Dermis blood vessel endothelial cell (primary cell): ENCODE measurements at places on chromosomes 11 and 22. TPM values are rescaled to one million over a fixed set of nuclear protein-coding genes. Genes with fewer than 3 reads are reported as not detected.

GRCh38 chr22:37639070-37639760 lies at the start of gene SH3BP1:
Gene SH3BP1 (plus strand): TSS chr22:37639669. CDS start chr22:37639788, 119 bp downstream.
- no peak for DNase-seq

DNA sequence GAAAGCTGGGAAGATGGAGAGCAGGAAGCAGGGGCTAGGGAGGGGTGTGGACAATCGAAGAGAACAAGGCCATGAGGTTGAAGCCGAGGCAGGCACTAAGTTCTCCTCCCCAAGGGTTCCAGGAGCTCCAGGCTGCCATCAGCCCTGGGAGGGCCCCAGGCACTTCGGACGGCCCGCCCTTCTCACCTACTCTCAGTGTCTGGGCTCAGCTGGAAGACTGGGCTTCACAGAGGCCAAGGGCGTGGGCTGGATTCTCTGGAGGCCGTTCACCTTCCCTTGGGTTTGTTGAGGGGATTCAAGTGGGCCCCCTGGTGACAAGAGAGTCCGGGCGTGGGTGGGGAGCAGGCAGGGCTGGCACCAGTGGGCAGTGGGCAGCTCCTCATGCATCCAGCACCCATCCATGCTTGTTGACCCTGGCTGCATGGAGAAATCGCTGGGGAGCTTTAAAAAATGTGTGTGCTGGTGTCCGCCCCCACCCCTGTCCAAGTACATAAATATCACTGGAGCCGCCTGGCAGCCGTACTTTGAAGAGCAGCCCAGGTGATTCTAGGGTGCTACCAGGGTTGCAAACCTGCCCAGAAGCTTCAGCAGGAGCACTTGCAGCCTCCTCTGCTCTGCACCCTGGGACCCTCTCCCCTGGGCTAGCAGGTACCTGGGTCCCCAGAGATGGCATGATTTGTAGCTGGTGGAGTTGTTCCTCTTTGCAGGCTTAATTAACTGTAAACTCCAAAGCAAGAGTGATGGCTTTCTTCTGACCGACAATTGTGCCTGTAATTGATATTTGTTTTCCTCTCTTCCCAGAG lies 74.3 kb downstream of the RTL6 start:
- DNase-seq = no peak

DNA sequence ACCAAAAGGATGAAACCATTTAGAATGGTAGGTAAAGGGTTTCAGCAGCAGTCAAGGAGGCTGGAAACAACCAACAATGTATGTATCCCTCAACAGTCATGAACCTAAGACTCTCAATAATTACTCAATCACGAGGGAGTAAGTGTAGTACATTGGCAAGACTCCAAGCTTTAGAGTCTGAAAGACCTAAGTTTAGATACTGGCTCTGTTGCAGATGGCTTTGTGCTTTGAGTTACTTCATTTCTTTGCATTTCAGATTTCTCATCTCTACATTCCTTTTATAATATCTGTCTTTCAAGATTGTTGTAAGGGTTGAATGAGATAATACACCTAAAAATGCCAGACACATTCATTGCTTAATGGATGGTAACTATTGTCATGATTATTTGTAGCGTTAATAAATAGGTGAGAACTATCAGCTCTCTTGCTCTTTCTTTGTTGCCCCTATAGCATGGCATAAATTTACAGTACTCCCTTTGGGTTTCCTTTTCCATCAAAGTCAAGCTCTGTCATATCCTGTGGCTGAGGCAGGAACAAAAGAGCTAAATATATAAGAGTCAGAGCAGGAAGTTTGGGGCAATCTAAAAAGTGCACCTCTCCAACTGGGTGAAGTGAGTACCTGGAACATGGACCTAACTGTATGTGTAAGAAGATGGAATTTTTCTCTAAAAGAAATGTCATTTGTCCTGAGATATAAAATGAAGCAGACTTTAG lies 228.2 kb upstream of the ZC3H12C start:
- DNase-seq = peak; percentile 66

DNA sequence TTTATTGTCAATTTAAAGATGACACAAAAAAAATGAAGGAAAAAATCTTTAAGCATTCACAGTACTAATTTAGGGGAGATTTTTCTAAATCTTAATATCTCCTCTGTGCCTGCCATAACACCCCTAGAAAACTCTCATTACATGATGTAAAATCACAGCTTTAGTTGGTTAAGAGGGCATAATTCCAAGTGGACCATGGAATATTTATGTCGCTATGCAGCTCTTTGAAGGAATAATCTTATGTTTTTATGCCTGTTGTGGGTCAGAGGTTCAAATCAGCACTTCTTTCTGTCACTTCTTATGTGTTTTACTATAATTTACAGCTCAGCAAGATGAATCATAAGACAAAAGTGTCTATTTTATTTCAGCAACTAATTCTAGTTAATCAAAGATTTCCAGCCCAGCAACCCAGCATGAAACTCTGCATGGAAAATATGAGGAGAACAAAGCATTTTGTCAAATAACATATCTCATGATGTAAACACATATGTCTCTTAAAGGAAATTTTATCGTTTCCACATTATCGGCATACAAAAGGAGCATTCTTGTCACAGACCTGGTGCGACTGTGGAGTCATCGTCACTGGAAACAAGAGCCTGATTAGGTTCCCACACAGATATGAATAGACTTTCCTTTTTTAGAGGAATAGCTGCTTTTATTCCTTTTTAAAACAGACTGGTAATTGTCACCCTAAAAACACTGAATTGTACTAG lies 274.8 kb downstream of the SOX6 start:
- DNase-seq = no peak

DNA sequence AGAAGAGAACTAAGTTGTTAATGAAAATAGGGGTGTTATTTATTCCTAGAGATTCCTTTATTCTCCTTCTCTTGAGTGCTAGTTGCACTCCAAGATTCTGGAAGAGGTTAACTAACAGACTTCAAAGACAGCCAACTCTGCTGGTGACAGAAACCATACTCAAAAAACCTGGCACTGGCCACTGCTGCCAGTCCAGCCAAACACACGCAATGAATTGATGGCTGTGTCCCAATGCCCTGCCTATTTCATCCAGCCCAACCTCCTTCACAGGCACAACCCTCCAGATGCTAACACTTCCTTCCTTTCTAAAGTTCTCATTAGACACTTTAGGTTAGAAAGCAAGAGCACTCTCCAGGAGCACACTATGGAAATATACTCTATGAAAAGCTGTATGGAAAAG lies 150.8 kb upstream of the C11orf58 start:
- no peak for DNase-seq

The C11orf21 gene
- total RNA-seq = not detected in 2 replicates

GRCh38 chr11:44747836-44748235 lies 21.1 kb downstream of the TSPAN18 start:
- no peak for DNase-seq

DNA sequence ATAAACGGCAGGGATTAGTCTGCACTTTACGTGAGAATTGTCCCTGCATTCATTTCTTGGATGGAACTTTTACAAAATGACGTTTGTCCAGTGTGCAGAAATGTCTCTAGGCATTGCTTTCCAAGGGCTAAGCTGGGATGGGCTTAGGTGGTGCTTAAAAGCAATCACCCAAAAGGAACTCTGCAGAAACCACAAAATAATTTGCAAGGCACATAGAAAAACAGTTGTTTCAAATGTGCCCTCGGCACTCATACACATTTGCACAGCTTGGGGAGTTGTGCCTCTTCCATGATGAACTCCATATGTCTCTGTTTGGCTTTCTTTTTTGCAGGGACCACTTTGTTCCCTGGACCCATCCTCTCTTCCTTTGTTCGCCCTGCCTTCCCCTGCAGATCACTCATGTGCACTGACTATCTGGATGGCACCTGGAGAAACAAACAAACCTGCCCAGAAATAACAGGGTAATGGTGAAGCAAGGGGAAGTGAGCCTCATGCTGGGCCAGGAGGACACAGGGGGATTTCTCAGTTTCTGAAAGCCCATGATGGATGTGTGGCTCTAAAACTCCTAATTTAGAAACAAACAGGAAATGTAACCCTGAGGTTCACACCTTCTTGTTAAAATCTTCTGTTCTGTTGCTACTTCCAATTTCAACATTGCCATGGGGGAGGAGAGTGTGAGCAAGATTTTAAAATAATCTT lies 150.2 kb downstream of the SNX19 start:
- no peak for DNase-seq

DNA sequence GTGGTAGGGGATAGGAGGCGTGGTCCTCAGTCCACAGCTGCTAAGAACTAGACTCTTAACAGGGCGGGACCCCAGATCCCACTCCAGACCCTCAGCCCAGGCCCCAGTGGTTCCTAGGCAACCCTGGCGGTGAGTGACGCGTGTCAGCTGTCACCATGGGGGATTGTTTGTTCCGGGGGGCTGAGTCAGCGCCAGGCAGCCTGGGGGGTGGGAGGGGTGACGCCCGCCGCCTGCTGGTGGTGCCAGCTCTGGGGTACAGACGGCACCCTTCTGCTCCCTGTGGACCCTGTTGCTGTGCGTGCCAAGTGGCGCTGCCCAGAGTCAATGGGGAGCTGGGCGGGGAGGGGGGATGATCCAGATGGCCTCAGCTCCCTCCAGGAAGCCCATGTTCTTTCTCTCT lies 2.5 kb downstream of the CNIH2 start:
- no peak for DNase-seq

GRCh38 chr11:89667001-89667400 lies 43.1 kb upstream of the TRIM77 start:
- DNase-seq = no peak

- no peak for DNase-seq
These were observed 597.5 kb downstream of the BRD1 start for GRCh38 chr22:49230194-49230577.

The PICK1 gene
- total RNA-seq = 15.5 and 18.7 TPM in 2 replicates

The CHRDL2 gene
- 1.9 TPM in 1 of 2 replicates, not detected in the other for total RNA-seq

GRCh38 chr22:46754110-46754799 lies 8.2 kb upstream of the TBC1D22A start:
- DNase-seq = peak; percentile 99

- no peak for DNase-seq
These were observed 1402.6 kb upstream of the TENM4 start for GRCh38 chr11:80843266-80843974.

DNA sequence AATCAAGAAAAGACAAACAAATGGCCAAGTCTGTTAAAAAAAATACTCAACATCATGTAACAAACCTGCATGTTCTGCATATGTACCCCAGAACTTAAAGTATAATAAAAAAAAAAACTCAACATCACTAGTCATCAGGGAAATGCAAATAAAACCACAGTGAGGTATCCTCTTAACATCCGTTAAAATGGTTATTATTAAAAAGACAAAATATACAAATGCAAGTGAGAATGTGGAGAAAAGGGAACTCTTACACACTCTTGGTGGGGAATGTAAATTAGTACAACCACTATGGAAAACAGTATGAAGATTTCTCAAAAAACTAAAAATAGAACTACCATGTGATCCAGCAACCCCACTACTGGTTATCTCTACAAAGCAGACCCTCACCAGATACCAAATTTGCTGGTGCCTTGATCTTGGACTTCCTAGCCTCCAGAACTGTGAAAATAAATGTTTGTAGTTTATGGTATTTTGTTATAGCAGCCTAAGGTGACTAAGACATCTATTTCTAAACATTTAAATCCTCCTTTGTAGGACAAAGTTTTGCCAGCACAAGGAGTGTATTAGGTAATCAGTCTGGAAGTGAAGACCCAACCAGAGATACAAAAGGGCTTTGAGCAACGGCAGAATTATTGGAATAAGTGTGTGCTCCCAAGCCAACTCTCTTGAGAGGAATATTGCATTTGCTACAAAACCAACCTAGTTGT lies 32.4 kb upstream of the SCUBE2 start:
- no peak for DNase-seq

DNA sequence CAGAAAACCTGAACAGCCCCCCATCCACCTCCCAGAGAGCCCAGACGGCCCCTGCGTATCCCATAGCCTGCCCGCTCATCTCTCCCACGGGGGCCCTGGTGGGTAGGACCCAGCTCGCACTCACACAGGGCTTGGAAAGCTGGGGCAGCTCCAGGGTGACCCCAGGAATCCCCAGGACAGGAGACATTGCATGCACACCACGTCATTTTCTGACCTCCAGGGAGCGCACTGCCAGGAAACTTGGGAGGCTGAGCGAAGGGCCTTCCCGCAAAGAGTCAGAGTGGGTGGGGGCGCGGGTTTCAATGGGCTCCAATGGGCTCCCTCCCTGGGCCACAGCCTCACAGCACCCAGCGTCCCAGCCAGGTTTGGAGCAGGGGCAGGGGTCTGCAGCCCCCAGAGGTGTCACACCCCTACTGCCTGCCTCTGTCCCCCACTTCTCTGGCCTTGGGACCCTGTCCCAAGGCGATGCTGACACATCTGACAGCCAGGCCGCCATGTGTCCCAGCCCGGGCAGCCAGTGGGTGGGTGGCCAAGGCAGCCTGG lies 8.2 kb upstream of the SYT8 start:
- DNase-seq = no peak

The OR52N4 gene
- 0.17 TPM in 1 of 2 replicates, not detected in the other for total RNA-seq

DNA sequence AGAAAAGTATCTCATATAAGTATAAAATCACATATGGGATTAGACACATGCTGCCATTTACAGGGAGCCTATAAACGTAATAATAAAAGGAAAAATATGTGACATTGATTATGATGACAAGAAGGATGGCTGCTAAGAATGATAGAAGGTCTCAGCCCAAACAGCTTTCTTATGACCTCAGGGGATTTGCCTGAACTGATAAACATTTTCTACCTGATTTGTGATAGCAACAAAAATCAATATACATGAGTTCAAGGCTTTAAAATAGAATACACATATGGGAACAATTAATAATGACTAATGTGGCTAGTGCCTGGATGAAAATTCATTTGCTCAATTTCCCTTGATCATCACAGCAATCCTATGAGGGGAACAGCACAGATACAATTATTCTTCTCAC lies 636.8 kb upstream of the CCDC90B start:
- no peak for DNase-seq

DNA sequence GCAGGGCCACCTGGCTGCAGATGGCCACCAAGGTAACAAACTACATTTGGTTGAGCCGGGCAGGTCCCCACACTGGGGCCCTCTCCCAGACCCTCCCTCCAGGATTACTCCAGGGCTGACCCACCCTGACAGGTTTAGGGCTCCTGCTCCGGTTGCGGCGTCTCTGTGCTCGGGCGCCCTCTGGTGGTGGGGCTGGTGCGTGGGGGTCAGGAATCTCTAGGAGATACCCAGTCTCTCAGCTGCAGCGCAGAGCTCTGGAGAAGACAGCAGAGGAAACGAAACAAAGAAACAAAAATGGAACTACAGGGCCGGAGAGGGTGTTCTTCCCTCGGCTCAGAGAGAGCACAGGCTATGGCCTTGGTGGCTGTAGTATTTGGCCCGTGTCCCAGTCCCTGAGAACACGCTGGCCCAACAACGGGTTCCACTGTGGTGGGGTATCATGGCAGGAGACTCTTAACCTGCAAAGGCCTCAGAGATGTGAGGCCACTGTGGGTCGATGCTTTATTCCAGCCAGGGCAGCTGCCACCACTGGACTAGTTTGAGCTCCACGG lies 2.4 kb downstream of the C11orf96 start:
- peak; percentile 79 for DNase-seq

DNA sequence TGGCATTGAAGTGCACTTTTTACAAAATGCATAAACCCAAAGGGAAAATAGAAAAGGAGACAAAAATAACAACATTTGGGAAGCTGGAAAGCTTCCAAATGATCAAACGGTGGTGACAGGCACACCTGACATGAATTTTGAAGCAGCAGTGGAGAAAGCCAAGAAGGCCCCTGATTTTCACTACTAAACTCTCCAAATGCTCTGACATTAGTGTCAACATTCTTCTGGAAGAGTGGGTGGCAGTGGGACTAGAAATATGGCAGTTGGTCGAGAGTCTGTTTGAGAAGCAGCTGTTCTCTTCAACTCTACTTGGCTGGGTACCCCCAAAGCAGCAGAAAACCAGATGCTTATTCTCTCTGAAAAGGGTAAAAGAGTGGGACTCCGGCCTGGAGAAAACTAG lies 12.3 kb upstream of the APOA5 start:
- no peak for DNase-seq

GRCh38 chr11:117825538-117826189 lies 1.1 kb upstream of the FXYD2 start:
- no peak for DNase-seq

- no peak for DNase-seq
These were observed 48.9 kb downstream of the CDPF1 start for GRCh38 chr22:46201059-46201757.
